ENCODE measurements at places on chromosomes 1 and 21.

DNA sequence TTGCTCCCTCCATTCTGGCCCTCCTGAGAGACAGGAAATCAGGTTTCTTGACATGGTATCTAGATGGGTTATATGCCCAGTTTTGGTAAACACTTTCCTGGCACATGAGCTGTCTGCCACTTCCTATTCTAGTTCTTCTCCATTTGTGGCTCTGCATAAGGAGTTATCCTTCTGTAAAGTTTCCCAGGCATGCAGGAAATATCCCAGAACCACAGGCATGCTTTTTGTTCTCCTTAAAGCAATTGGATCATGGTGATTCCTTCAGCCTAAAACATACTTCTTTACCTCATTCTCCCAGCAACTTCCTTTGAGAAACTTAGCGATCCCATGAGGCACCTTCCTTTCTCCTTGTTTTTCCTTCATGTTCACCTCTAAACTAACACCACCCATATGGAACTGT lies 199.8 kb downstream of the CRB1 start:
- H3K27ac ChIP-seq = no peak overlapping the region
- no peaks in the 10 kb centered on the region for H3K4me1 ChIP-seq
- no peak overlapping the region for H3K4me3 ChIP-seq
- H3K27me3 ChIP-seq = no peaks in the 10 kb centered on the region
- no peaks in the 10 kb centered on the region for H3K36me3 ChIP-seq

DNA sequence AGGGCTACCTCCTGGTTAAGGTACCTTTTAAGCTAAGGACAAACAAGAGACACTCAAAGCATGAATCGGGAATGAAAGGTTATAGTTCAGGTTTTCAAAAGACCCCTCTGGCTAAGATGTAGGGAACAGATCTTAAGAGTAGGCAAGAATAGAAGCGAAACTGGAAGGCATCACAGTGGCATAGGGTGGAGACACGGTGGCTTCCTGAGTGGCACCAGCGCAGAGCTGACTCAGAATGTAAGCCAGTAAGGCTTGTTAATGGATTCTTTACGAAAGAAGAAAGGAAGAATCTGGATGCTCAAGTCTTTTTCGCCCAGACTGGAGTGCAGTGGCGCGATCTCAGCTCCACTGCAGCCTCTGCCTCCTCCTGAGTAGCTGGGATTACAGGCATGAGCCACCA lies 21.2 kb downstream of the PADI6 start:
- H3K4me3 ChIP-seq = no peak overlapping the region
- DNase-seq = no peak

DNA sequence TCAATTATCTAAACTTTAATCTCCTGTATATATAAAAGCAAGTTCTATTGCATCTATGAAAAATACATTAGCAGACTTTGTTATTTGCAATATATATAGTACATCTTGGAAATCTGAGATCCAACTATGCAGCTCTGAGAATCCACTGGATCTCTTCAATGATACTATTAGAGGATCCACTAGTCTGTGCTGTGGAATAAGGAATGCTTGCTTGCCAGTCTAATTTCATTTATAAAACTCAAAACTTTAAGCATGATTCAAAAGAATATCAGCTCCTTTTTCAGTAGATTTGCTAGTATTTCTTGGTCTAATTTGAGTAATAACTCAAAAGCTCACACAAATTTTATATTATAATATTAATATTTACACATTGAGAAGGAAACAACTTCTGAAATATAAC lies 115.1 kb downstream of the SPATA6 start:
- no peaks in the 10 kb centered on the region for H3K4me1 ChIP-seq
- H3K27me3 ChIP-seq = no peaks in the 10 kb centered on the region
- no peak overlapping the region for H3K4me3 ChIP-seq
- H3K27ac ChIP-seq = no peak overlapping the region
- no peak for DNase-seq

- no peak overlapping the region for H3K4me3 ChIP-seq
- H3K27ac ChIP-seq = no peak overlapping the region
- H3K4me1 ChIP-seq = peaks cover 10% of the 10 kb centered on the region
- H3K36me3 ChIP-seq = no peaks in the 10 kb centered on the region
Observed at GRCh38 chr1:202172015-202172355, 11.6 kb upstream of the PTPN7 start.

GRCh38 chr1:156140879-156141707 lies 12.3 kb upstream of the SEMA4A start:
- no peak for DNase-seq
- H3K4me1 ChIP-seq = peaks cover under 1% of the 10 kb centered on the region
- H3K27ac ChIP-seq = no peak overlapping the region
- peaks cover 25% of the 10 kb centered on the region for H3K36me3 ChIP-seq
- H3K27me3 ChIP-seq = no peaks in the 10 kb centered on the region

DNA sequence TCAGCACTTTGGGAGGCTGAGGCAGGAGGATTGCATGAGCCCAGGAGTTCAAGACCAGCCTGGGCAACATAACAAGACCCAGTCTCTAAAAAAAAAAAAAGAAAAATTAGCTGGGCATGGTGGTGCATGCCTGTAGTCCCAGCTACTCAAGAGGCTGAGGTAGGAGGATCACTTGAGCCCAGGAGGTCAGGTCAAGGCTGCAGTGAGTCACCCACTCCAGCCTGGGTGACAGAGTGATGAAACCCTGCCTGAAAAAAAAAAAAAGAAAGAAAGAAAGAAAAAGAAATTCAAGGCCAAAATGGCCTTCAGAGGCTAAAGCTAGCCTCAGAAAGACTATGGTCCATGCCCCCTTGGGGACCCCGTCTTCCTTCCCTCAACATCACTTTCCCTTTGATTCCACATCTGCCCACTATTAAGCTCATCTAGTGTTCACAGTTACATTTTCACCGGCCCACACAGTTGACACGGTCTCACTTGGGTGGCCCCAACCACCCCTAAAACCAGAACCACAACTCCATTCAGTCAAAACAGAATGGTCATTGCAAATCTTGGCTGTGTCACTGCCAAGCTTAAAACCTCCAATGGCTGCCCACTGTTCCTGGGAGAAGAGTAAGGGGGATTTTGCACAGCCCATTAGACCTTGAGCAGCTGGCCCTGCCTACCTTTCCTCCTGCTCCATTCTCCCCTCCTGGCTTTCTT lies 2.1 kb upstream of the CAPN8 start:
- no peaks in the 10 kb centered on the region for H3K27me3 ChIP-seq
- H3K27ac ChIP-seq = no peak overlapping the region
- H3K4me3 ChIP-seq = no peak overlapping the region
- H3K4me1 ChIP-seq = no peaks in the 10 kb centered on the region
- no peaks in the 10 kb centered on the region for H3K36me3 ChIP-seq

- H3K4me1 ChIP-seq = no peaks in the 10 kb centered on the region
- no peak overlapping the region for H3K4me3 ChIP-seq
- no peaks in the 10 kb centered on the region for H3K27me3 ChIP-seq
- DNase-seq = no peak
Observed at GRCh38 chr1:81157686-81158085, 643.0 kb upstream of the ADGRL2 start.

GRCh38 chr21:17082843-17083483 lies 429.9 kb upstream of the CXADR start:
- no peak overlapping the region for H3K27ac ChIP-seq
- no peak for DNase-seq
- H3K27me3 ChIP-seq = no peaks in the 10 kb centered on the region
- no peak overlapping the region for H3K4me3 ChIP-seq
- H3K36me3 ChIP-seq = no peaks in the 10 kb centered on the region

DNA sequence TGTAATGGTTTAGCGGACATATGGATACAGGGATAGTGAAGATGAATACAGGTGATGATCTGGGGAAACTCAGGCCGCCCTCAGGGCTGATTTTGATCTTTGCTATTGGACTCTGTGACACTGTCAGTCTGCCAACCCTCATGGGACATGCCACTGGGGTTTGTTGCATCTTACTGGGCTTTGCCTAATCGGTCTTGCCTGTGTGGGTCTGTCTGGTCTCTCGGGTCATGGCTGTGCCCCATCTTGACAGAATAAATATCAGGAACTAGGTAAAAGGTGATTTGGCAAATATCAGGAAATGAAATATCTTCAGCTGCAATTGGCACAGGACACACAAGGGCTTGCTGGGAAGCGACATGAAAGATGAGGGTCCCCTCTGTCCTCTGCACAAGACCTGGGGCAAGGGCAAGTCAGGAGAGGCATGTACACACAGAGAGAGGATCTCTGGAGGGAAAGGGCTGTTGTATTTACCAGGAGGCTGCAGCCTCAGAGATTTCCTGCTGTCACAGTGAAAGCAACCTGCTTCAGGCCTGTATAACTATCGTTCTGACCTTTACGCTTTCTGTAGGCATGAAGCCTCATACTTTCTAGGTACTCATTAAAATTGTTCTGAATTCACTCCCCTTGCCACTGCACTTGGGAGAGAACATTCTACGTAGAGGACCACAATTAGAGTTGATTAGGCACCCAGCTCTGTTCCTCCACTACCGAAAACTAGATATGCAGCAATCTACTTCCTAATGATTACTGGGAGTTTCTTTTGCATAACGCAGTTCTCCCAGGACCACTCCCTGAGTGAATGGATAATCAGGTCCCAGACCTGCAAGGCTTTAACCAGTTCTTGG lies 52.0 kb upstream of the GADD45A start:
- peaks cover 16% of the 10 kb centered on the region for H3K4me1 ChIP-seq
- no peaks in the 10 kb centered on the region for H3K36me3 ChIP-seq
- no peak overlapping the region for H3K4me3 ChIP-seq
- DNase-seq = no peak

- H3K27ac ChIP-seq = no peak overlapping the region
- no peak overlapping the region for H3K4me3 ChIP-seq
- H3K27me3 ChIP-seq = no peaks in the 10 kb centered on the region
Observed at GRCh38 chr1:110637475-110637874, 31.3 kb upstream of the KCNA2 start.

DNA sequence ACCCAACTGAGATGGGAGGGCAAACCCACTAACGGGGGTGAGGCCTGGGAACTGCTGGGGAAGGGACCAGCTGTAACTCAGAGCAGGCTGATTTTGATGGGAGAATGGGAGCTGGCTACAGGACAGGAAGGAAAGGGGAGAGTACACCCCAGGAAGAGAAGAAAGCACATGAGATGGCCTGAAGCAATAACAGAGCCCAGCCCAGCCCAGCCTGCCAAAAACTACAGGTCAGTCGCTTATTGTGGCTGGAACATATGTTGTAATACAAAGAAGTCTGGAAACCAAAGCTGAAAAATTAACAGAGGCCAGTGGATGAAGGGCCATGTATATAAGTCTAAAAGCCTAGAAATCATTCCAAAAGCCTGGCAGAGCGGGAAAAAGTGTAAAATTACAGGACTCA lies 1.6 kb downstream of the ITLN2 start:
- H3K4me1 ChIP-seq = peaks cover 8% of the 10 kb centered on the region
- DNase-seq = no peak
- no peaks in the 10 kb centered on the region for H3K36me3 ChIP-seq
- H3K27me3 ChIP-seq = no peaks in the 10 kb centered on the region
- H3K4me3 ChIP-seq = no peak overlapping the region

DNA sequence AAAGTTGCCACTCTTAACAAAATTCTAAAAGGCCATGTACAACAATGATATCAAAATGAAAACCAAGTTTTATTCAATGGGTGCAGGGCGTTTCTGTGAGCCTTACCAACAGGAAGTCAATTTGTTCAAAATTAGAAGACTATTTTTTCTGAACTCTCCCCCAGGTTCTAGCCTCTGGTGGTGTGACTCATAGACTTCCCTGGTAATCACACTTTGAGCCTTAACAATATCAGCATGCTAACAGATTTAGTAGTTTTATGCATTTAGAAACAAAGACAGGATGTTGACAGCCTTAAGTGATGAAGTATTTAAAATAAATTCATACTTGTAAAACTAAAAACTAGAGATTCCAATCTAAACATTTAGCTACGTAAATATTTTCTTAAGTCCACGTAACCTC lies 88.4 kb downstream of the LRRC8C start:
- H3K4me1 ChIP-seq = peaks cover 9% of the 10 kb centered on the region
- DNase-seq = no peak
- no peak overlapping the region for H3K4me3 ChIP-seq
- no peaks in the 10 kb centered on the region for H3K36me3 ChIP-seq
- H3K27me3 ChIP-seq = no peaks in the 10 kb centered on the region

- H3K27me3 ChIP-seq = no peaks in the 10 kb centered on the region
- peaks cover 5% of the 10 kb centered on the region for H3K4me1 ChIP-seq
- no peak overlapping the region for H3K4me3 ChIP-seq
- no peaks in the 10 kb centered on the region for H3K36me3 ChIP-seq
Observed at GRCh38 chr1:246157516-246157915, 349.6 kb downstream of the SMYD3 start.

- H3K4me1 ChIP-seq = no peaks in the 10 kb centered on the region
- DNase-seq = no peak
- no peaks in the 10 kb centered on the region for H3K36me3 ChIP-seq
- H3K4me3 ChIP-seq = no peak overlapping the region
- no peak overlapping the region for H3K27ac ChIP-seq
Observed at GRCh38 chr1:196405839-196406238, 202.4 kb downstream of the KCNT2 start.

DNA sequence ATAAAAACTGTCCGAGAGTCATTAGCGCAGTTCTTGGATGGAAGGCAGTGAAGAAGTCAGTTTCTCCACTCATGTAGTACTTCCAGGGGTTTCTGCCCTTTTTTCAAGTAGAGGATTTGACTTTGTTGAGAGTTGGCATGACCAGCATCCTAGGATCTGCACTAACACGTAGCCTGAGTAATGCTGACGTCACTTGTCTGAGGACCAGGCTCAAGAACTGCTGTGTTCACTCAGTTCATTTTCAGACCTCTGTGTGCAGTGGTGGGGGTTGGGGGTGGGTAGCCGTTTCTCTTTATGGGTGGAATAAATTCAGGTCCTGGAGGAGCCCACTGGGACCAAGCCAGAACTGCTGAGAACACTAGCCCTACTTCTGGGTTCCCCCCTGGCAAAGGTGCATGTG lies 53.3 kb downstream of the MRPS6 start:
- H3K27ac ChIP-seq = no peak overlapping the region
- peaks cover 9% of the 10 kb centered on the region for H3K36me3 ChIP-seq
- no peak overlapping the region for H3K4me3 ChIP-seq
- no peak for DNase-seq
- no peaks in the 10 kb centered on the region for H3K27me3 ChIP-seq
- H3K4me1 ChIP-seq = peaks cover 24% of the 10 kb centered on the region

GRCh38 chr21:41397471-41397891 lies 28.6 kb upstream of the MX1 start:
- H3K27ac ChIP-seq = no peak overlapping the region
- DNase-seq = no peak
- H3K27me3 ChIP-seq = no peaks in the 10 kb centered on the region
- H3K4me1 ChIP-seq = no peaks in the 10 kb centered on the region
- H3K4me3 ChIP-seq = no peak overlapping the region

DNA sequence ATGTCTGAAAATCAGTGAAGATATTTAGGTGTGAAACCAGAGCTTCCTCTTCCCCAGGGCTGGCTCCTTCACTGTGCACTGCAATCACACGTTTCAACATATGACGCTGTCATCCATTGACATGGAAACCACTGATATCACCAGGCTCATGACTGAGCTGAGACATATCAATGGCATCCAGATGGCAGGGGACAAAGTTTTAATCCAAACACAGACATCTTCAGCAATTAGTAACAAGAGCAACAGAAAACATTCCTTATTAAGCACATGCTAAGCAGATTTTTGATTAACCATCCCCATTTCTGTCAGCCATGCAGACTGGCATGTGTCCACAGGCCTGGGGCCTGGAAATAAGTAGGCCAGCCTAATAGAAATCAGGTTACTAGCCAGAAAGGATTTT lies 108.0 kb upstream of the ADAR start:
- no peak overlapping the region for H3K4me3 ChIP-seq
- no peaks in the 10 kb centered on the region for H3K4me1 ChIP-seq
- no peaks in the 10 kb centered on the region for H3K27me3 ChIP-seq
- H3K27ac ChIP-seq = no peak overlapping the region

All from lung (tissue), 17 donors.